ENCODE measurements at places on chromosomes 1 and 21. TPM values are rescaled to one million over a fixed set of nuclear protein-coding genes. Genes with fewer than 3 reads are reported as not detected.

DNA sequence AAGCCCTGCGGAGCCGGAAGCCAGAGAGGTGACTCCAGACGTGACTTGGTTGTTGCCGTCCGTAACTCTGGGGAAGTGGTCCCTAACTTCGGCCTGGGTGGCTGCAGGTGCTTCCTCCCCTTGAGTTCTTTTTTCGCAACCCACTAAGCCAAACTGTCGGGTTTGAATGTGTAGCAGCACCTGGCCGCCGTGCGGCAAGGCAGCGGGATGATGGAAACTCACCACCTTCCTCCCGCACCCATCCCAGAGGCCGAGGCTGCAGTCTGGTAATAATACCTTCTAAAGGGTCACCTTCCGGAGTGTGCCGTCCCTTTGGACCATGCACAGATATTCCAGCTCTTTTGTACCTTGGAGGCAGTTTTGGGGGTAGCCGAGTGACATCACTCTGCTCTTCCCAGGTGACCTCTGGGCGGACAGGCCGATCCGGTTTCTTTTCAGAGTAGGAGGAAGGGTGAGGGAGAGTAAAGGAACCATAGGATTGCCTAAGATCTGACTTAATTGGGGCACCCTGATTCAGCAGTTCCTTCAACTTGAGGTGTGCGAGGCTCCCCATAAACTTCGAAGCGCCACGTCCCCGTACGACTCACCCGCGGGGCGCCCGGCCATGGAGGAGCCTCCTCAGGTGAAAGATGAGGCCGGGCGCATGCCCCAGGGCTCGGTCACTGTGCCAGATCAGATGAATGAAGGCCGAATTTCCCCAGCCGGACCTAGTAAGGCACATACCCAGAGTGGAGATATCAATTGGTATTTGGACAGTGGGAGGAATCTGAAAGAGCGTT, 1.0 kb downstream of the KCNK1 start:
- H3K27ac ChIP-seq = no peak overlapping the region
- H3K36me3 ChIP-seq = no peaks in the 10 kb centered on the region
- peaks cover 4% of the 10 kb centered on the region for H3K4me1 ChIP-seq
- H3K27me3 ChIP-seq = peaks cover 48% of the 10 kb centered on the region
- no peak for DNase-seq

GRCh38 chr1:15206418-15207030, 40.5 kb upstream of the FHAD1 start:
- no peak overlapping the region for H3K4me3 ChIP-seq
- no peaks in the 10 kb centered on the region for H3K36me3 ChIP-seq
- peaks cover 20% of the 10 kb centered on the region for H3K27me3 ChIP-seq
- no peak for DNase-seq
- H3K4me1 ChIP-seq = no peaks in the 10 kb centered on the region
- no peak overlapping the region for H3K27ac ChIP-seq

- peaks cover 57% of the 10 kb centered on the region for H3K27me3 ChIP-seq
- no peak for DNase-seq
- no peaks in the 10 kb centered on the region for H3K4me1 ChIP-seq
Measured at GRCh38 chr21:45236481-45236880, 51.2 kb downstream of the POFUT2 start.

DNA sequence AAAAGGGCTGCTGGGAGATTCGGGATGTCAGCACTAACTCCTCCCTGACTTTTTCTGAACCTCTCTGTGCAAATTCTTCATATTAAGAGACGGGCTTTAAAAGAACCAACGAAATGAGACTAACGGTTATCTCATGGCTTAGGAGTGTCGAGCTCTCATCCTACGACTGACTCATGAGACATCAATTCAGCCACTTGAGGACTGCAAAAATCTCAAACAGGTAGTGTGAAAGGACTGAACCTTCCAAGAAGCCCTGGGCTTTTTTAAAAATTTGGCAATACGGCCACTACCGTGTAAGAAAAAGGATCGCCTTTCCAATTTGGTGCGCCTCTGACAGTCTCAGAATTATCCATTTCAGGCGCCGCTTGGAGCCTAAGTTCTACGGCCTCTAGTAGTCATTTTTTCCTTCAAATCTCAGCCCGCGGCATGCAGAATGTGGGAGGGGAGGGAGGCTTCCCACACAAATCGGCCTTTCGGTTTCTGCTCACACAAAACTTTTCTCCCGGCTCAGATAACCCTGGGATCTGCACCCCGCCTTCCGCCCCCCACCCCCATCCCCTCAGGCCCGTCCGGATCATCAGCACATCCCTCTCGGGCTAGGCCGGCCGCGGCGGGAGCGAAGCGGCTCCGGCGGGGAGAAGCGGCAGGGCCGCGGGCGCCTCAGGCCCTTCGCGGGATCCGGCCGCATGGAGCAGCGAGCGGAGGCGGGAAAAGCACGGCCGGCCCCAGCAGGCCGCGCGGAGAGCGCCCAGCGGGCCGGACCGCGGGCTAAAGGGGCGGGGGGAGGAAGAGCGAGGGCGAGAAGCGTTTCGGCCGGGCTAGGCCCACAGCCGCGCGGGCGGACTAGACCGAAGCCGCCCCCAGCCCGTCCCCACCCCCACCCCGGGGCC, 618 bp downstream of the HNRNPR start:
- H3K27me3 ChIP-seq = no peaks in the 10 kb centered on the region
- peak; percentile 55 for DNase-seq
- H3K4me1 ChIP-seq = peaks cover 41% of the 10 kb centered on the region

GRCh38 chr1:88549536-88549935, 134.5 kb upstream of the PKN2 start:
- H3K27ac ChIP-seq = no peak overlapping the region
- H3K36me3 ChIP-seq = no peaks in the 10 kb centered on the region
- H3K4me1 ChIP-seq = no peaks in the 10 kb centered on the region
- no peak for DNase-seq
- no peaks in the 10 kb centered on the region for H3K27me3 ChIP-seq
- no peak overlapping the region for H3K4me3 ChIP-seq

Gene BCAN
- total RNA-seq = not detected

Gene CLEC20A
- not detected for total RNA-seq

DNA sequence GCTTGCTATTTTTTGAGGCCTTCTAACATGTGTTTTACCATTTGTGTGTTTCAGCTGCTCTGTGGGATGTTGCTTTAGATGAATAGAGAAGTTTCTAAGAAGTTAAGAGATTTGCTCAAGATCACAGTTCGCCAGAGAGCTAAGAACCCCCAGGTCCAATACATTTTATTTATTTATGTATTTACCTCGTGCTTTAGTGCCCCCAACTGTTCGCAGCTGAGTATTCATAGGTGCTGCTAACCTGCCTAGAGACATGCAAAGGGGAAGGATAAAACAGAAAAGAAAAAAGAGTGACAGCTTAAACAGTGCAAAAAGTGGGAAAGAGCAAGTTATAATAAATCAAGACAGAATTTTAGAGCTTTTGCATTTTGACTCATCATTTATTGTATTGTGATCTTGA, 31.1 kb downstream of the NFYC start:
- no peaks in the 10 kb centered on the region for H3K27me3 ChIP-seq
- H3K36me3 ChIP-seq = peaks cover 28% of the 10 kb centered on the region
- peaks cover 14% of the 10 kb centered on the region for H3K4me1 ChIP-seq
- DNase-seq = no peak
- H3K4me3 ChIP-seq = no peak overlapping the region

- peaks cover 14% of the 10 kb centered on the region for H3K4me1 ChIP-seq
- H3K27ac ChIP-seq = no peak overlapping the region
- no peak overlapping the region for H3K4me3 ChIP-seq
- H3K36me3 ChIP-seq = no peaks in the 10 kb centered on the region
- H3K27me3 ChIP-seq = peaks cover 54% of the 10 kb centered on the region
Measured at GRCh38 chr1:156623946-156624813, 5.0 kb downstream of the HAPLN2 start.

DNA sequence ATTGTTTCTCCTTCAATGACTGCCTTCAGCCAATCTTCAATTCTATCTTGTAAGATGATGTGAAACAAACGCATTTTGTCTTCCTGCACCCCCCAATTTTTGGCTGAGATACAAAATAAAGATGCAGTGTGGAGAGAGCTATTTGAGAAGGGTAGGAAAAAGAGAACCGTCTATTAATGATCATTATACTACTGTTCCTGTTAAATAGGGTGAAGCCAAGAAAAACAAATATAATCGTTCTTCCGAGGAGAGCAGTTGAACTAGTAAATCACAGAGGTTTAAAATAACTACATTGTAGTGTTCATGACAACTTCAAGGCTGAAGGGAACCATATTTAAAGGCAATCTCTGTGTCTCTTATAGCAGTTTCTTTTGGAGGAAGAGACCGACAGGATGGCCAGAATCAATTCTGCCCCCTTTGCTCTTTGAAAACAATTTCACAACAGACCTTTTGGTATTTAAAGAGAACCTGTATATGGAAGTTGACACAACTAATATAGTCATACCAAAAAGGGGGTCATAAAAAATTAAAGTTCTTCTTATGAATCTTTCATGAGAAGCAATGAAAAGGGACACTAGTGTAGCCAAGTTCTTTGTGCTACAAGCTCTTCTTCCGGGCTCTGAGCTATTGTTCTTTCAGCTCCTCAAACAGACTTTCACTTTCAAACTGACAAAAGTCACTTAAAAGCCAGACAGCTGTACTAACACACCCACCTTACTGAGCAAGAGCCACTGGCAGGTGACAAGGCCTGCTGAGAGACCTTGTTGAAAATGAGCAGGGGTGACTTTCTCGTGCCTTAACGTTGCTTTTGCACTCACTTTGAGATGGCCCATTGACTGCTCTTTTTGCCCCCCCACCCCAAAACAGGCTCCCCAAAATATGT, 30.9 kb downstream of the PROX1 start:
- DNase-seq = no peak
- peaks cover 3% of the 10 kb centered on the region for H3K27me3 ChIP-seq
- H3K4me3 ChIP-seq = no peak overlapping the region
- H3K36me3 ChIP-seq = no peaks in the 10 kb centered on the region

GRCh38 chr1:207089627-207090355, 1.1 kb downstream of the C4BPB start:
- DNase-seq = no peak
- H3K27ac ChIP-seq = peak overlapping the region; percentile 92
- peaks cover 4% of the 10 kb centered on the region for H3K27me3 ChIP-seq
- H3K4me3 ChIP-seq = peak overlapping the region; percentile 81
- peaks cover 28% of the 10 kb centered on the region for H3K4me1 ChIP-seq

DNA sequence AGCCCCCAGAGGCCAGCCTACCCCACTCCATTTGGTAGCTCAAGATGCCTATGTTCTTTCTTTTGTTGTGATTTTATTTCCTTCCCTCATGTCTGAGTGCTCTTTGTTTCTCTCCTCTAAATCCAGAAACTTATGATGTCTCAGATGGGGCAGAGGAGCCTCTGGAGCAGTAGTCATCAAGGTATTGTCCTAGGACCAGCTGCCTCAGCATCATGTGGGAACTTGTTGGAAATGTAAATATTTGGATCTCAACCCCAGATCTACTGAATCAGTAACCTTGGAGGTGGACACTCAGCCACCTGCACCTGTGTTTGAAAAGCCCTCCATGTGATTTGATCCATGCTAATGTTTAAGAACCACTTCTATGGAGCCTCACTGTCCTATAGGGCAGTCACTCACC, 593.1 kb upstream of the PLXNA2 start:
- no peaks in the 10 kb centered on the region for H3K27me3 ChIP-seq
- DNase-seq = no peak
- no peak overlapping the region for H3K27ac ChIP-seq

GRCh38 chr1:233113009-233113879, 162.8 kb downstream of the NTPCR start:
- peak overlapping the region; percentile 86 for H3K27ac ChIP-seq
- no peaks in the 10 kb centered on the region for H3K27me3 ChIP-seq
- H3K36me3 ChIP-seq = peaks cover 12% of the 10 kb centered on the region
- DNase-seq = peak; percentile 71

- H3K27me3 ChIP-seq = peaks cover 7% of the 10 kb centered on the region
- no peak overlapping the region for H3K4me3 ChIP-seq
- no peak for DNase-seq
- H3K27ac ChIP-seq = no peak overlapping the region
Measured at GRCh38 chr1:64404202-64404601, 65.7 kb upstream of the CACHD1 start.

DNA sequence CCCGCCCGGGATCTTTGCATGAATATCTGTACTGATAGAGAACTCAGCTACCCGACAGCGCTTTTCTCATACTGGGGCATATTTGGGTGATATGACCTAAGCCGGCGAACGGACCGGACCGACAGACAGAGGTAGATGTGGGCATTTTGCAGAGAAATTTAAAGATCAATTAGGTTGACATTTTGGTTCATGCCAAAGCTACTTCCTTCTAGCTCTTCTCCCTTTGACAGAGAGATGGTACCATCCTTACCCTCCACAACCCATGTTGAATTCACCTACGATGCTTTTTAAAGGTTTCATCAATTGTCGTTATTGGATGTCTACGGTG, 459 bp downstream of the ARV1 start:
- H3K27me3 ChIP-seq = no peaks in the 10 kb centered on the region
- H3K36me3 ChIP-seq = peaks cover 34% of the 10 kb centered on the region
- no peak for DNase-seq
- peaks cover 25% of the 10 kb centered on the region for H3K4me1 ChIP-seq
- H3K27ac ChIP-seq = no peak overlapping the region
- no peak overlapping the region for H3K4me3 ChIP-seq

GRCh38 chr1:171160211-171160610, 24.9 kb upstream of the FMO2 start:
- DNase-seq = no peak
- H3K36me3 ChIP-seq = no peaks in the 10 kb centered on the region
- H3K27me3 ChIP-seq = peaks cover 4% of the 10 kb centered on the region
- no peak overlapping the region for H3K27ac ChIP-seq
- H3K4me3 ChIP-seq = no peak overlapping the region
- no peaks in the 10 kb centered on the region for H3K4me1 ChIP-seq

GRCh38 chr1:22778862-22779520, 68.4 kb downstream of the EPHB2 start:
- no peak for DNase-seq
- no peaks in the 10 kb centered on the region for H3K4me1 ChIP-seq
- H3K4me3 ChIP-seq = no peak overlapping the region
- no peak overlapping the region for H3K27ac ChIP-seq

GRCh38 chr1:202935844-202936243, 8.8 kb upstream of the KLHL12 start:
- DNase-seq = no peak
- no peak overlapping the region for H3K27ac ChIP-seq
- H3K36me3 ChIP-seq = peaks cover 7% of the 10 kb centered on the region
- H3K27me3 ChIP-seq = peaks cover 26% of the 10 kb centered on the region
- no peak overlapping the region for H3K4me3 ChIP-seq
- no peaks in the 10 kb centered on the region for H3K4me1 ChIP-seq

Gene KPRP
- not detected for total RNA-seq

All from activated CD8-positive, alpha-beta T cell treated with anti-CD3 and anti-CD28 coated beads, Interleukin-2, amount 10 ng/mL, durations not matched to agents 7 days and 5 days (primary cell).